Breast epithelium (tissue), 4 donors: ENCODE measurements at places on chromosomes 5 and 9. TPM values are rescaled to one million over a fixed set of nuclear protein-coding genes. Genes with fewer than 3 reads are reported as not detected.

DNA sequence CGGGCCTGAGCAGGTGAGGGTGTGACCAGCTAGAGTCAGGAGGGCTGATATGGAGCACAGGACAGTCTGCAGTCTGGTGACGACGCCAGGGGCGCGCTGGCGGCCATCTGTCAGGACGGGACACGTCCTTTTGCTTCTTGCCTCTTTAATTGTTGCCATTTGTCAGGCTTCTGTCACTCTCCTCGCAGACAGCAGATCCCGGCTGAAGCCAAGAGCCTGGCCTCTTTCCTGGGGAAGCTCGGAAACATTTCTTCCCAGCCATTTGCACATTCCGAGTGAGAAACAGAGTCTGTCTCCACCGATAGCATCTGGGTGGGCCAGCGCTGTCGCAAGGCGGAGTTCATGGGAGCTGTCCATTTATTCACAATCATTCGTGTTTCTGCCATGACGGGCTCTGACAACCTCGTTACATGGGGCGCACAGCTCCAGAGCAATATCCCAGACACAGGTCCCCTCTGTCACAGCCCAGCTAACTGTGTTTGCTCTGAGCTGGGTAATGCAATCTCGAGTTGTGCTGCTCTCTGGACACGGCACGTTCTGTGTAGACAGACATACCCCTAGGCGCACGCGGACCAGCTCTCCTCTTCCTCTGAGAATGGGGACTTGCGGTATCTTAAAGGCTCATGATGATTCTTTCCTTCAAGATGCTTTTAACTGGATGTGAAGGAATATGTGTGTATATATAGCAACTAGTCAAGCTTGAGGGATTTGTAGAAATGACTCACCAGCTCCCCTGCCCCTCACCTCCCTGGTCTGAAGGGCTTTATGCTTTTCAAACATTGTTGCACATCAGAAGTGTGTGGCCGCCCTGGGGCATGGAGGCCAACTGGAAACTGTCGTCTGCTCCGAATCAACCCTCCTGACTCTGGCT is 105.3 kb upstream of the FCN2 start:
- DNase-seq: no peak

DNA sequence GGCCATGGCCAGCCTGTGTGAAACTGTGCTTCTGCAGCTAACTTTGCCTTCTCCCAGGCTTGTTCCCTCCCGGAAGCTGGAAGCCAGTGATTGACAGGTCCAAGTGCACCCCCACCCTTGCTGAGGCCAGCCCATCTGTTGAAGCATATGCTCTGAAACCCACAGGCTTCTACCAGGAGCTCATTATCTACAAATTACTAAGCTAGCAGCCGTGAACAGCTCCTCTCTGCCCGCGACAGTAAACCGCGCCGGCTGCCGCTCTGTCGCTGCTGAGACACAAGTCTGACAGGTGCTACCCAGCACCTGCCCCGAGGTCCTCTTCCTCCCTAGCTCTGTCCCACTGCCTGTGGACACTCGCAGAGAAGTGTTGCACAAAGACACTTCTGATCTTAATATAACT is 490.9 kb downstream of the GADD45G start:
- no peak for DNase-seq

DNA sequence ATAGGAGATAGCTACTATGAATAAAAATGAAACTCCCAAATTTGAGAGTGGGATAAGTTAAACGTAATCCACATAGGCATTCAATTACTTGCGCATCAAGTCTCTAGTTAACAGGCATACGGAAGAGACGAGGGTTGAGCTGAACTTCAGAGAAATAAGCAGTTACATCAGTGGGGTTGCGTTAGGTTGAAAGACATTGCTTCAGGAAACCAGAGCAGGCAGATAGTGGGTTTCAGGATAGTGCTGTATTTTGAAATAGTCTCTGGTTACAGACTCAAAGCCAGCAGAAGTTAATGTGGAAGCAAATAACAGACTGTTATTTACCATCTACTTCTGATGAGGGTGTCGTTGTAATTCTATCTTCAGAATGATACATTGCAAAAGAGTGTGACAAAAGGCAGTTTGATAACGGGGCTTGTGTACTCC is 533.4 kb downstream of the PDE4D start:
- no peak for DNase-seq

- DNase-seq: no peak
Observed at GRCh38 chr5:1880377-1881025, 2.2 kb downstream of the IRX4 start.

DNA sequence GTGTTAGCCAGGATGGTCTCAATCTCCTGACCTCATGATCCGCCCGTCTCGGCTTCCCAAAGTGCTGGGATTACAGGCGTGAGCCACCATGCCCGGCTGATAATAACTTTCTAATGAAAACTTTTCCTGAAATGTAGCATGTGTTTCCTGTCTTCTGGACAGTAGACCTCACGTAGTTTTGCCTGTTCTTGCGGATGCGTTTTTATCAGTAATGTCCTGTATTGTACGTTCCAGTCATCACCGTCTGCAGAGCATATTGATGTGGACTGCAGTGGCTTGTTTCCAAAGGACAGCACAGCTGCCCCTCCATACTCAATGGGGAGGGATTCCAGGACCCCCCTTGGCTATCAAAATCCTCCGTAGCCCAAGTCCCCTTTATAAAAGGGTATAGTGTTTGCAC is 12.8 kb downstream of the EXOC3 start:
- no peak for DNase-seq

- DNase-seq: no peak
Observed at GRCh38 chr9:136501686-136502085, 18.8 kb upstream of the SEC16A start.

- DNase-seq: no peak
Observed at GRCh38 chr5:76720988-76721569, 5.2 kb downstream of the F2R start.

- DNase-seq: no peak
Observed at GRCh38 chr9:91488341-91488740, 64.7 kb upstream of the NFIL3 start.

GRCh38 chr9:137387891-137388560 is 34.9 kb downstream of the EXD3 start:
- DNase-seq: no peak

DNA sequence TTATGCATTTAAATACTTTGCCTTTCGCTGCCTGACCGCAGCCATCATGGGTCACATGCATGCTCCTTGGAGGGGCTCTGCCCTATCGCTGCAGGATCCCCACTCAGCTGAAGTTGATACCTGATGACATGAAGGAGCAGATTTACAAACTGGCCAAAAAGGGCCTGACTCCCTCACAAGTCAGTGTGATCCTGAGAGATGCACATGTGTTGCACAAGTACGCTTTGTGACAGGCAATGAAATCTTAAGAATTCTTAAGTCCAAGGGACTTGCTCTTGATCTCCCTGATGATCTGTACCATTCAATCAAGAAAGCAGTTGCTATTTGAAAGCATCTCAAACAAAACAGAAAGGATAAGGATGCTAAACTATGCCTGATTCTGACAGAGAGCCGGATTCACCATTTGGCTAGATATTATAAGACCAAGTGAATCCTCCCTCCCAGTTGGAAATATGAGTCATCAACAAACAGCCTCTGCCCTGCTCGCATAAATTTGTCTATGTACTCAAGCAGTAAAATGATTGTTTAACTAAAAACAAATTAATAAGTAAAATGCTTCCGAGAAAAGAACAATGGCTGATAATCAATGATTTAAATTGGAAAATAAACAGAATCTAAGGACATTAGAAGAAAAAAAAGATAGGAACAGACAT is 41.6 kb upstream of the PPP2CA start:
- no peak for DNase-seq

DNA sequence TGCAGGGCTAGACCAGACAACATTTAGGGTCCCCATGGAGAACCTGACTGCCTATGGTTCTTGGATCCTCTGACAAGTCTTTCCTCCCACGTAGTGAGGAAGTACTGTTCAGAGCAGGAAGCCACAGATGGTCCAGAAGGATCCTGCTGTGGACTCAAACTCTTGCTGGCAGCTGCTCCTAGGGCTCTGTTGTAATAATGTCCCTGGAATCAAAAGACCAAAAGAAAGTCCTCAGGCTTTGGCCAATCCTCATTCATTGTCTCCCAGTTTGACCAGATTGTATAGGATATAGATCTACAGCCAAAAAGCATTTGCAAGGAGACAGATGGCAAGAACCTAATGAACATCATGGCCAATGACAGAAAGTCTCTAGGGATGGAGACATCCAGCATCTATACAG is 53.9 kb downstream of the SEMA6A start:
- DNase-seq: no peak

GRCh38 chr5:2148312-2149194 is 265.8 kb upstream of the IRX4 start:
- DNase-seq: no peak

- no peak for DNase-seq
Observed at GRCh38 chr9:20506099-20506900, 116.0 kb downstream of the MLLT3 start.

GRCh38 chr5:41043109-41043747 is 27.9 kb downstream of the MROH2B start:
- no peak for DNase-seq

GRCh38 chr5:110356677-110357076 is 369.8 kb downstream of the TMEM232 start:
- no peak for DNase-seq

DNA sequence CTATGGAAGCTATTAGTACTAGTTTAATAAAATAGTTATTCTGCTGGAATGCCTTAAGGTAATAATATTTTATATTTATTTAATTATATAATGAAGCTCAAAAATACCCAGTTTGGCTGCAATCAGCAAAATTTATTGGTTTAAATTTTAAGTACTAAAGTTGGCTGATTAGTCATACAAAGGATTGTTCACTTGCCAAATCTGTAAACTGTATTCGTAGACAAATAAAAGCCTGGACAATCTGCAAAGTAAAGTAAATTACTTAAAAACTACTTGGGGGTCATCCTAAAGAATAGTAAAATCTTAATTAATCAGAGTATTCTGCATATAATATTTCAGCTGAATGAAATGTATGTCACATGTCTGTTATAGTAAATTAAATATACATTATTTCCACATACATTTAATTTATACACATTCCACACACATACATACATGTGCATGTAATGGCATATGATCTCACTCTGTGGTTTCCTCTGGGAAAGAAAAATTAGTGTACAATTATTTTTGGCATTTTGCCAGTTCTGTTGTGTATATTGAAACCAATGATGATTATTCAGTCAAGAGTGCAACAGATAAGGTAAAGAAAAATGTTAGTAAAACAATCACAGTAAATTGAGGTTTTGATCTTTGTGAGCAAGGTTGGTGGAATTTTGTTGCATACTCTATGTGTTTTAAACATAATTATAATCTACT is 455.9 kb downstream of the CDH9 start:
- DNase-seq: no peak

- no peak for DNase-seq
Observed at GRCh38 chr5:5271786-5272321, 131.7 kb downstream of the ADAMTS16 start.

- no peak for DNase-seq
Observed at GRCh38 chr5:23303435-23303834, 204.0 kb upstream of the PRDM9 start.

DNA sequence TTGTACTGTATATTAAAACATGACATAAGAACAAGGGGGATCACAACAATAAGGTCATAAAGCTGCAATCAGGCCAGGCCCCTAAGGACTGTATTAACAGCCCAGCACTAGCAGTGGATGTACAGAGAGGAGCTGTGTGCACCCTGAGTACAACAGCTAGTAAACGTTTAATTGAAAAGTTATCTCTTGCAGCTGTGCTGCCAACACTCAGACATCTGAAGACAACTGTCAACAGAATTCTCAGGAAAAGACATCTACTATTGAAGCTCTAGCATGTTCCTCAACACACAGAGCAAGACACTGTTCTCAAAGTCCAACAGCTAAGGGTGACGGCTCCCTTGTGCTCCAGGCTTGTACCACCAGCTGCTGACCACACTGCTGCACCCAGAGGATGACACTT is 199.6 kb downstream of the DCP2 start:
- DNase-seq: no peak

DNA sequence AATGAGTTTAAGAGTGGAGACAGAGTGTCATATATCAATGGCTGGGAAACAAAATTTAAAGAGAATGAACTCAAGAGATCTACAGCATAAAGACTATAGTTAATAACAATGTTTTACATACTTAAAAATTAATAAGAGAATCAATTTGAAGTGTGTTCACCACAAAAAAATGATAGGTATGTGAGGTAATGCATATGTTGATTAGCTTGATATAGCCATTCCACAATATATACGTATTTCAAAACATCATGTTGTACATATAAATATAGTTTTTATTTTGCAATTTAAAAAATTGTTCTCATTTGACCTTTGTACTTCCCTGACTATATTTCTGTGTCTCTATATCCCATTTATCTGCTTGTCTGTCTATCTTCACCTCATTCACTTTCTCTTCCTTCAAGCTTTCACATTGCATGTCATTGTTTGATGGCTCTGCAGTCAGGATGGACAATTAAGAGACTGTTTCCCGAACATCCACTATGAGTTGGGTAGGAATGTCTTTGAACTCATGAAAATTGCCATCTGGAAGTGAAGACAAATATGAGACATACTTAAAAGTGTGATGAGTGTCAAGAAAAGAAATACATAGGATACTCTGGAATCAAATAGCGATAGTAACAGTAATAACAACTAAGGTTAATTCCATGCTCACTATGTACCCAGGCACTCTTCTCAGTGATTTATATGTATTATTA is 359.9 kb upstream of the ACTBL2 start:
- no peak for DNase-seq

- DNase-seq: no peak
Observed at GRCh38 chr9:3191715-3192114, 334.1 kb downstream of the RFX3 start.

DNA sequence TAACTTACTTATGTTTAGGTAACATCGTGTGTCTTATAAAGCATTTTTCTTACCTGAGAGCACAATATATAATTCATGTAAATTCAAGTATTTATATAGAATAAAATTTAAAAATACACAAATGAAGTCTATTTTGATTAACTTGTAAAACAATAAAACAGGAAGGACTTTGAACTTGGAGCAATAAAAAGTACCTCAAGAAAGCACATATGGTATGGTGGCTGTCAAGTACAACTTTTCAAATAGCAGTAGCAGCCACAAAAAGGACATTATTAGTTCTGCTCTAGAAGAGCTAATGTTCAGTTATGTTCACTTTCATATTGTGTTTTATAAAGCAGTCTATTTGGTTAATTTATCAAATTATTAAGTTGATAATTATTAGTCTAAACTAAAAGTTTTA is 31.4 kb downstream of the SLF1 start:
- DNase-seq: no peak

Gene PCDHGB3
- 5.3 TPM for total RNA-seq

Gene ZNF474
- total RNA-seq: 0.33 TPM

Gene ENTPD8
- total RNA-seq: 3.2 TPM

Gene GRXCR2
- total RNA-seq: not detected

Gene RNF183
- 0.98 TPM for total RNA-seq

Gene UBE2QL1
- 1.8 TPM for total RNA-seq

Gene SLC36A3
- not detected for total RNA-seq

Gene RPP25L
- 36.4 TPM for total RNA-seq

Gene GALT
- total RNA-seq: 36.7 TPM

Gene TXN
- 145 TPM for total RNA-seq

Gene PCDHB15
- 3.3 TPM for total RNA-seq

Gene ANKH
- total RNA-seq: 83.1 TPM

Gene SCGB3A2
- not detected for total RNA-seq

Gene LRRC70
- total RNA-seq: 9.5 TPM

Gene SLC2A6
- total RNA-seq: 1.8 TPM

Gene SWI5
- 25.8 TPM for total RNA-seq

Gene TIMD4
- total RNA-seq: 2.4 TPM

Gene SUSD3
- total RNA-seq: 1.3 TPM

Gene GABRA1
- total RNA-seq: not detected
